ENCODE measurements at places on chromosomes 6 and 20.

DNA sequence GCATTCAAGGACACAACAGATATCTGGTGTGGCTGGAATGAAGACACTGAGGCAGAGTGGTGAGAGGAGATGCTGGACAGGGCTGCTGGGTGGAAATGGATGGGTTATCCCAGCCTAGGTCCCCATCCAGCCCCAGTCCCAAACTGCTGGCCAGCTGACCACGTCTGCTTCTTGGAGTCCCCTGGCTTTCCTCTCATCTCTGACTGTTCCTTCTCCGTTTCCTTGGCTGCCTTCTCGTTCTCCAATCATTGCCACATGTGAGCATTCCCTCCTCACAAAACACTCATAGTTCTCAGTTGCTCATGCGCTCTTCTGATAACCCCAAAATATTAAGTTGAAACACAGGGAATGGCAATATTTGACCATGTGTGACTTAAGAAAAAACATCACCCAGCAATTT lies 31.5 kb downstream of the MAFB start:
- DNase-seq, result no peak

- DNase-seq, result no peak
These were observed 730.5 kb upstream of the MAP3K7 start for GRCh38 chr6:91317247-91317835.

GRCh38 chr20:47350181-47350550 lies 6.3 kb downstream of the ZMYND8 start:
- DNase-seq, result no peak

DNA sequence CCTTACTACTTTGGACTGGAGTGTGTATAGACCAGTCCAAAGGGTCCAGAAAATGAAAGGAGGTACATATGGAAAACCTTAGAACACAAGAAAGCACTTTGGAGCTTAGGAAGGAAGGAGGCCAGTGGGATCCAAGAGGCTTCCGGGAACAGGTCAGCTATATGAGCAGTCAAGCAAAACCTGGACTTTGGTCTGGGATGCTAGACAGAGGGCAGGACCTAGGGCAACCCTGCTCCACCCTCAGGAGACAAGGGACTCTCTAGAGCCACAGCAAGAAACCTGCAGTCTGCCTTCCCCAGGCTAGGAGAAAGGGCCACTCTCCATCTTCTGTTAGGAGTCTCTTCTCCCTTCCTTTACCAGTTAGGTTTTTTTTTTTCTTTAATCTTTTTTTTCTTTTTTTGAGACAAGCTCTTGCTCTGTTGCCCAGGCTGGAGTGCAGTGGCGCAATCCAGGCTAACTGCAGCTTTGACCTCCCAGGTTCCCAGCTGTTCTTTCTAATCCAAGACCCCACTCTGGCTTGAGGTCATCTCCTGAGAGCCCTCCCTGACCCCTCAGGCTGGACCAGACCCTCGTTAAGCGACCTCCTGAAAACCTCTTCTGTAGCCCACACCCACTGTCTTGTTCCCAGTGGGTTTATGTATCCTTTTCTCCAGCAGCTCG lies 4.6 kb downstream of the KCNK5 start:
- DNase-seq, result no peak

DNA sequence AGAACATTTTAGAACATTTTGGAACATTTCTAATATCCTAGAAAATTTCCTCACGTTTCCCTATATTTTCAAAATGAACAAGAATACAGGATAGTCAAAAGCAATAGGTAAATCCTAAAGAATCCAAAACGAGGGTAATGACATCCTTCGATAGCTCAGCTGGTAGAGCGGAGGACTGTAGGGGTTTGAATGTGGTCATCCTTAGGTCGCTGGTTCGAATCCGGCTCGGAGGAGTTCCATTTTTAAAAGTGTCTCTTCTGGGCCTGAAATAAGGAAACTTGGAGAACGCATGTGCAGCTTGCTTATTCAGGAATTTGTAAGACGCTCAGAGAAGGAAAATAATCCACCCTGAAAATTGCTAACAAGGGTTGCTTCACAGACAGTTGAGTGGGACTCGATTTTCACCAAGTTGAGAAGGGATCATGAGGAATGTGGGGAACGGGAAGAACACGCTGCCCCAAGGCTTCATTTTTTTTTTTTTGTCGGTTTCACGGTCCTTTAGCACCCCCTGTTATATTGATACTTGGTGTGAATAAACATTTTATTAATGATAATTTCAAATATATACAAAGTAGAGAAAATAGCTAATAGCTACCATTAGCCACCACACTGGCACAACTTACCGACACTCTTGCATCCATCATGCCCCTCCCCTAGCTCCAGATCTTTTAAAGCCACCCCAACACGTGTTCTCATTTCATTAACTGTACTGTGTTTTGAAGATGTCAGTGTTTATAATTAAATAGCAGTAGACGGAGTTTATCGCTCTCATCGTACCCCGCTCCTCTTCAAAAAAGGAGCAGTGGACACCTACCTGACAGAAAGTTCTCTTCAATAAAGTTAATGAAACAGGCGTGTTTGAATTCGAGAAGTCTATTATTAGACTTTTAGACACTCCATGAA lies 1.8 kb upstream of the ABT1 start:
- peak; percentile 63 for DNase-seq

DNA sequence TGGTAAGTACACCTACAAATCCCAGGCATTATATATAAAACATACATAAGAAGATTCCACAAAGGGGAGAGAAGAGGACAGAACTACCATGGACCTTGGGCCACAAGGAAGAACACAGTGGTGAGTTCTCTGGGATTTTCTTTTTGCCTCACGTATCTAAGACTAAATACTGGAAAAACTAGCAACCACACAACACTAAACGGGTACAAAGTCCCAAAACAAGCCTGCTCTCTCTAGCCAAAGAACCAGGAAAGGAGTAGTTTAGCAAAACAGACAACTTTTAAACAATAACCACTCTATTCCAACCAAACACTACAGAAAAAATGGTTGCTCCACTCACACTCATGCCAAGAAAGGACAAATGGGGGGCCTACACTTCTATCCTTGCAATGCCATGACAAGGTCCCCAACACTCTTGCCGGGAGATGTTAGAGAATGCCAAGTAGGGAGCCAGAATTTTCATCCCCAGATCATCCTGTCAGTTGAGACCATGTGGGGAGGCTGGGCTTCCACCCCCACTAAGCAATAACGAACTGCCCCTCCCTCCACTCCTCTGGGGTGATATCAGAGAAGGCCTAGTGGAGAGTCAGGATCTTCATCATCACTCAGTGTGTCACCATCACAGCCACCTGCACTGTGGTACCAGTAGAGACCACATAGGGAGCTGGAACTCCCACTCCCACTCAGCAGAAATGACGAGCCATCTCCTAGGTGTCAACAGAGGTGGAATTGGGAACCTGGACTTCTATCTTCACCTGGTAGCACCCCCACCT lies 123.5 kb downstream of the DST start:
- DNase-seq, result no peak

- DNase-seq, result peak; percentile 29
These were observed 7.4 kb downstream of the SLC52A3 start for GRCh38 chr20:760751-761417.

All from stimulated activated CD4-positive, alpha-beta T cell treated with anti-CD3 and anti-CD28 coated beads, Interleukin-12 subunit alpha, Interleukin-12 subunit beta, amount 100 ng/mL, for 48 hours (primary cell).